ENCODE measurements at places on chromosomes 5 and 9.

GRCh38 chr9:120846251-120846889 lies 3.6 kb upstream of the PSMD5 start:
- peaks cover 10% of the 10 kb centered on the region for H3K36me3 ChIP-seq
- DNase-seq: no peak
- H3K4me1 ChIP-seq: peaks cover 23% of the 10 kb centered on the region
- no peak overlapping the region for H3K4me3 ChIP-seq
- no peaks in the 10 kb centered on the region for H3K27me3 ChIP-seq

- no peaks in the 10 kb centered on the region for H3K4me1 ChIP-seq
- H3K27ac ChIP-seq: no peak overlapping the region
- H3K36me3 ChIP-seq: no peaks in the 10 kb centered on the region
- no peaks in the 10 kb centered on the region for H3K27me3 ChIP-seq
- no peak overlapping the region for H3K4me3 ChIP-seq
Observed at GRCh38 chr5:102975457-102976182, 144.3 kb downstream of the GIN1 start.

GRCh38 chr9:82108474-82108873 lies 119.9 kb downstream of the SPATA31D1 start:
- H3K4me3 ChIP-seq: no peak overlapping the region
- H3K27me3 ChIP-seq: no peaks in the 10 kb centered on the region
- H3K4me1 ChIP-seq: no peaks in the 10 kb centered on the region
- no peaks in the 10 kb centered on the region for H3K36me3 ChIP-seq
- DNase-seq: no peak

- no peaks in the 10 kb centered on the region for H3K36me3 ChIP-seq
- peak; percentile 18 for DNase-seq
- H3K27ac ChIP-seq: no peak overlapping the region
- peaks cover 31% of the 10 kb centered on the region for H3K4me1 ChIP-seq
- no peaks in the 10 kb centered on the region for H3K27me3 ChIP-seq
Observed at GRCh38 chr9:126347911-126348760, 21.5 kb downstream of the MVB12B start.

- no peak overlapping the region for H3K27ac ChIP-seq
- H3K27me3 ChIP-seq: no peaks in the 10 kb centered on the region
- H3K4me3 ChIP-seq: no peak overlapping the region
Observed at GRCh38 chr5:65708145-65708544, 13.8 kb downstream of the SGTB start.

DNA sequence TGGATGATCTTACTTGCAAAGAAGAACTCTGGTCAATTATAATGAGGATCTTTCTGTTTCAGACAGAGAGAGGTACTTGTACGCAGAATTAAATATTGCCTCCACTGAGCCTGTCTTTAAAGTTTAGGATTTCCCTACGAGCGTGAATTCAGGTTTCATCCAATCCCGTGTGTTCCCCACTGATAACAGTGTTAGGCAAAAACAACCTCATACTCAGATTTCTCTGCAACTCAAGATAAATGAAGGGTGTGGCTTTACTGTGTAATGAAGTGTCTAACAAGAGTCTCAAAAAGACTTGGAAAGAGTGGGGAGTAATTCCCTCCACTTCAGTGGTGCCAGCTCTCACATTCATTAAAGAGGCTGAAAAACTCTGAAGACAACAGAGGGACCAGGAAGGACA lies 53.2 kb upstream of the ACO1 start:
- no peak for DNase-seq
- no peaks in the 10 kb centered on the region for H3K4me1 ChIP-seq
- no peaks in the 10 kb centered on the region for H3K36me3 ChIP-seq
- no peak overlapping the region for H3K4me3 ChIP-seq
- H3K27ac ChIP-seq: no peak overlapping the region
- no peaks in the 10 kb centered on the region for H3K27me3 ChIP-seq

DNA sequence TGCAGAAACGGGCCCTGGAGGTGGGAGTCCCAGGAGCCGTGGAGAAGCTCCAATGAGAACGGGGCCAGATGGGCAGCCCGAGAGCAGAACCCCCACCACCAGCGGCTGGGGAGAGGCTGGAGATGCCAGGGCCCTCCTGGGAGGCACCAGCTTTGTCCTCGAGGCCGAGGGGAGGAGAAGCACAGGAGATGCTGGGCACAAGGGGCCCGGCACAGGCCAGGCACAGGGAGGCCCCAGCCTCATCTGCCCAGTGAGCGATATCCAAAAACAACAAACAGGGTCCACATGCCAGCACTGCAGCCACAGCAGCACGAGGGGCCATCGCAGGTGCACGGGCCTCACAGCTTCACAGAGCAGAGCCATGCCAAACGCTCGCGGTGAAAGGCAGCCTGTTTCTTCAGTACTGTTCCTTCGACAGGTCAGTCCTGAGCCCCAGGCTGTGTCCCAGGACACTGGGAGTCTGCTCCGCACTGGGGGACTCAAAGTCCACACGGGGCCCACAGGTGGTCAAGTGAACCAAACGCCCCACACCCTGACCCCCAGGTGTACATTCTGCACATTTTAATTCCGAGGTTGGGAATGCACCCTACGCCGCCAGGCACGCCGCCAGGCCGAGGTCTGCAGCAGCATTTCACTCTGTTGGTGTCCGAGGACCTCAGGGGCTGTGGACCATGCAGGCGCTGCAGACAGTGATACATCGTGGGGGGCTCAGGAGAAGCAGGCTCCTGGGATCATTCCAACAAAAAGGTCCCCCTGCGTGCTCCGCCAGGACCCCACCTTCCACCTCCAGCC lies 9.5 kb downstream of the LPCAT1 start:
- no peaks in the 10 kb centered on the region for H3K36me3 ChIP-seq
- no peak overlapping the region for H3K4me3 ChIP-seq

- no peaks in the 10 kb centered on the region for H3K36me3 ChIP-seq
- no peak overlapping the region for H3K4me3 ChIP-seq
- no peak overlapping the region for H3K27ac ChIP-seq
- H3K27me3 ChIP-seq: no peaks in the 10 kb centered on the region
- DNase-seq: no peak
- H3K4me1 ChIP-seq: no peaks in the 10 kb centered on the region
Observed at GRCh38 chr5:9898319-9898718, 268.2 kb upstream of the TAS2R1 start.

- no peak overlapping the region for H3K27ac ChIP-seq
- H3K36me3 ChIP-seq: no peaks in the 10 kb centered on the region
- no peak overlapping the region for H3K4me3 ChIP-seq
- H3K4me1 ChIP-seq: peaks cover 9% of the 10 kb centered on the region
Observed at GRCh38 chr9:99635032-99635431, 186.7 kb upstream of the NR4A3 start.

- H3K4me3 ChIP-seq: no peak overlapping the region
- no peaks in the 10 kb centered on the region for H3K4me1 ChIP-seq
- no peaks in the 10 kb centered on the region for H3K36me3 ChIP-seq
- H3K27ac ChIP-seq: no peak overlapping the region
- no peaks in the 10 kb centered on the region for H3K27me3 ChIP-seq
- DNase-seq: no peak
Observed at GRCh38 chr9:6171667-6172066, 43.9 kb upstream of the IL33 start.

DNA sequence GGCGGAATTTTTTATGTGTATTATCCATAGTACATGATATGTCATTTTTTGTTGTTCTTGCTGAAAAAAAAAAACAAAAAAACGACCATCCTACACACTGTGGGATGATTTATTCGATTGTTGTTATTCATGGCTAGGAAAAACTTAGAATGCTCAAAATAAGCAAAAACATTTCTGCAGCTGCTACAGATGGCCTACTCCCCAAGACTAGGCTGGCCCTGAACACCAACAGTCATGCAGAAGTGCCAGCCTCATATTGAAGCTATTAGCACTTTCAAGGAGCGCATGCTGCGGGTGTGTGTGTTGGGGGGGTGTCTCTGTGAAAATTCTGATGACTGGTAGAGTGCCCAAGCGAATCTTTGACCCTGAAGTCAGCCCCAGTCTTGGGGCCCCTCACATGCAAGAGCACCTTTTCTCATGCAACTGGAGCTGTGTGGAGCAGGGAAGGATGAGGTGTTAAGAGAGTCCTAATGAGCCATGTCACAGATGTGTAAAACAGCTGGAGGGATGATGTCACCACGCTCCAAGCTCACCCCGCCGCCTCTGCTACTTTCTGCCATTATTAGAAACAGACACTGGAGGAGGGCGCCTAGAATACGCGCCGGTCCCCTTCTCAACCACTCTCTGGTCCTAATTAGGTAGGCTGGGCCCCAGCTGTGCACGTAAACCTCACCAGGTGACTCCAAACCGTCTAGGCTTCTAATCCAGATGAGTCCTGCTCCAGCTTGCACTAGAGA lies 61.0 kb upstream of the SMIM23 start:
- H3K27me3 ChIP-seq: no peaks in the 10 kb centered on the region
- no peak overlapping the region for H3K4me3 ChIP-seq
- no peaks in the 10 kb centered on the region for H3K36me3 ChIP-seq

- DNase-seq: no peak
- H3K36me3 ChIP-seq: peaks cover 25% of the 10 kb centered on the region
- H3K4me1 ChIP-seq: no peaks in the 10 kb centered on the region
- H3K4me3 ChIP-seq: no peak overlapping the region
Observed at GRCh38 chr5:451587-452458, 8.8 kb downstream of the EXOC3 start.

GRCh38 chr5:126648471-126648870 lies 47.7 kb downstream of the PHAX start:
- no peaks in the 10 kb centered on the region for H3K36me3 ChIP-seq
- H3K27me3 ChIP-seq: no peaks in the 10 kb centered on the region
- H3K4me3 ChIP-seq: no peak overlapping the region
- H3K27ac ChIP-seq: no peak overlapping the region

- H3K27me3 ChIP-seq: no peaks in the 10 kb centered on the region
- H3K27ac ChIP-seq: no peak overlapping the region
- DNase-seq: no peak
- no peaks in the 10 kb centered on the region for H3K36me3 ChIP-seq
Observed at GRCh38 chr5:35561396-35561795, 56.3 kb upstream of the SPEF2 start.

GRCh38 chr9:32886021-32886420 lies 102.7 kb downstream of the TMEM215 start:
- H3K4me3 ChIP-seq: no peak overlapping the region
- DNase-seq: no peak
- H3K36me3 ChIP-seq: no peaks in the 10 kb centered on the region
- H3K4me1 ChIP-seq: no peaks in the 10 kb centered on the region
- H3K27ac ChIP-seq: no peak overlapping the region

DNA sequence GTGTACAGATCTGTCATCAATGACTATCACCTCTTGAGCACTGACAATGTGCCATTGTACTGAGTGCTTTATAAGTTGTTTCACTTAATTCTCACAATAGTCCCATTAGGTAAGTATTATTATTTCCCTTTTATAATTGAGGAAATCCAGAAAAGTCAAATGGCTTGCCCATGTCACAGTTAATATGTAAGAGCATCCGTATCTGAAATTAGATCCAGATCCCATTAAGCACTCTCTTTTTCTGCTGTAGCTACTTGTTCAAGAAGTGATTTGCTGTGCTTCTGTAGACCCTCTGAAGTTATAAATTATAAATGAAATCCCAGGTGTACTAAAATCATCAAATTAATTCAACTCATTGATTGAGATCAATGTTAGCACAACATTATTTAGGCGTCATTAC lies 94.7 kb downstream of the INIP start:
- no peaks in the 10 kb centered on the region for H3K36me3 ChIP-seq
- DNase-seq: no peak

GRCh38 chr5:88732181-88732633 lies 150.8 kb downstream of the MEF2C start:
- peaks cover 55% of the 10 kb centered on the region for H3K4me1 ChIP-seq
- peak; percentile 74 for DNase-seq
- H3K4me3 ChIP-seq: no peak overlapping the region
- H3K27ac ChIP-seq: peak overlapping the region; percentile 60
- H3K27me3 ChIP-seq: no peaks in the 10 kb centered on the region

DNA sequence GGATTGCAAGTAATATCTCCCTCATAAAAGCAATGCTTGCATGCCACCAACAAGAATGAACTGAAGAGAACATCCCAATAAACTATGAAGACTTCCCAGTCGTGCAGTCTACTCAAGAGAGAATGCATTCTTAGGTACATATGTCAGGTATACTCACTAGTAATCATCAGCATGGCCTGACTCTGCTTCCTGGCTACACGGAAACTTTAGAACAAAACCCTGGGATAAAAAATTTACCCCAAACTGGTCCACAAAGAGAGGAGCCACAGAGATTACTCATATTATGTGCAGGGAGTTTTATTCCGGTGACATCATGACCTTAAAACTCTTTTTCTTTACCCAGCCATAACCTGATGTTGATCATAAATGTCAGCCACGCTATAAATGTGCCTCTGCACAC lies 57.5 kb upstream of the PAPPA start:
- H3K27ac ChIP-seq: no peak overlapping the region
- no peaks in the 10 kb centered on the region for H3K4me1 ChIP-seq
- DNase-seq: no peak

DNA sequence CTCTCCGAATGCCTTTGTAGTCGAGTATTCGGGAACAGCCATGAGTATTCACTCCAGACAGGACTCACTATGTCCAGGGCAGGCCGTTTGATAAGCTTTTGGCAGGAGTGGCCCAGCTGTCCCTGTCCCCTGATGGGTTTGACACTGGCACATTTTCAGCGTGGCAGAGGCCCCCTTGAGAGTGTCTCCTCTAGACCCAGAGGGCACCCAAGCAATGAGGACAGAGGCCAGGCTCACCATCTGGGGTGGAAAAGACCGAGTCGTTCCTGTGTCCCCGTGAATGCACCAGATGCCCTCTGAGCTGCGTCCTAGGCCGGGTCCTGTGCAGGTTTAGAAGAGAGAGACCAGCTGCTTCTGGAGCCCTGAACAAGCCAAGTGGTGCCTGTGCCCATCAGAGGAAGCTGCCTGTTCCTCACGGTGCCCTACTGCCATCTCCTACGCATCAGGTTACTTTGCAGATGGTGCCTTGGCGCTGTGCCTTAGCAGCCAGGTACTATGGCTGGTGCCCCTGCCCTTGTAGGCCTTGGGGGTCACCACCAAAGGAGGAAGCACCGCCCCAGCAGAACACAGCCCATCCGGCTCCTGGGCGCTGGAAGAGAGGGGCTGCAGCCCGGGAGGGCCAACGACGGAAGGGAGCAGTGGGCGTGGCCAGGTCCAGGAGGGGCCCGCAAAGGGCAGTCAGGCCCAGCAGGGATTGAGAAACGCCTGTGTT lies 42.4 kb downstream of the LRSAM1 start:
- H3K36me3 ChIP-seq: no peaks in the 10 kb centered on the region
- no peak overlapping the region for H3K27ac ChIP-seq
- no peak for DNase-seq
- no peaks in the 10 kb centered on the region for H3K4me1 ChIP-seq
- H3K4me3 ChIP-seq: no peak overlapping the region
